ENCODE measurements at places on chromosomes 4 and X. TPM values are rescaled to one million over a fixed set of nuclear protein-coding genes. Genes with fewer than 3 reads are reported as not detected.

XPNPEP2 gene
- total RNA-seq: not detected

CHST7 gene
- 17.4 TPM for total RNA-seq

ESX1 gene
- total RNA-seq: not detected

DMRTC1 gene
- total RNA-seq: not detected

LAS1L gene
- 66.8 TPM for total RNA-seq

All from M059J (cell line).